Activated T-helper 2 cell treated with anti-CD3 and anti-CD28 coated beads, Interferon-gamma antibody, Interleukin-2, Interleukin-4, amounts not matched to agents 10 μg/mL and 5 μg/mL and 100 μg/mL, durations not matched to agents 14 hours and 24 hours and 36 hours (primary cell): ENCODE measurements at places on chromosomes 2 and 18. TPM values are rescaled to one million over a fixed set of nuclear protein-coding genes. Genes with fewer than 3 reads are reported as not detected.
A peak's percentile ranks its signal among the peaks of the same experiment; 100 is the strongest.

ZNF804A gene
- not detected in 2 replicates for total RNA-seq

SF3B6 gene
- total RNA-seq = 137 and 143 TPM in 2 replicates

C2orf81 gene
- total RNA-seq = 1.6 and 1.9 TPM in 2 replicates

IL36G gene
- not detected in 2 replicates for total RNA-seq

PDCD1 gene
- total RNA-seq = 42.0 and 44.7 TPM in 2 replicates

PMAIP1 gene
- total RNA-seq = 41.8 and 42.0 TPM in 2 replicates

SNRNP27 gene
- 60.4 and 62.6 TPM in 2 replicates for total RNA-seq

NEU4 gene
- total RNA-seq = 3.2 and 3.9 TPM in 2 replicates

ZNF638 gene
- total RNA-seq = 96.5 and 97.6 TPM in 2 replicates

ESPNL gene
- total RNA-seq = 0.07 and 0.14 TPM in 2 replicates

TWIST2 gene
- total RNA-seq = not detected in 2 replicates

ITGB6 gene
- total RNA-seq = not detected in 2 replicates

SAG gene
- total RNA-seq = 0.05 TPM in 1 of 2 replicates, not detected in the other

SH2D6 gene
- 0.48 and 1.3 TPM in 2 replicates for total RNA-seq

MYO5B gene
- total RNA-seq = not detected in 2 replicates

PTPN18 gene
- 72.6 and 72.9 TPM in 2 replicates for total RNA-seq

NT5C1B gene
- total RNA-seq = not detected in 2 replicates

GRCh38 chr2:224984637-224985036 lies 57.6 kb downstream of the DOCK10 start:
- DNase-seq = no peak

DNA sequence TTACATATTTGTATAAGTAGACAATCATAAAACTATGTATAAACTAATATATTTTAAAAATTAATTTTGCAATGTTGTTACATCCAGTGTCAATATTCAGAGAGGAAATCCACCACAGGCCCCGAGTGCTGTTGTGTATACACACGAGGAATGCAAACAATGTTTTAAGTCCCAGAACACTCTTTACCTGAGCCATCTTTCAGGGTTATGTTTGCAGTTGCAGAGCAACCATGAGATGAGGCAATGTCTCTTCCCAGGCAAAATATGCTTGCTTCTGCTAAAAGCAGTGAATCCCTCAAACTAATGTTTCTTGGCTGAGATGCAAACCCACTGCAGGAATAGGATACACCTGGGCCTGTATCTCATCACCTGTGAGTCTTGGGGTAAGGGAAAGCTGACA lies 91.3 kb downstream of the ASXL2 start:
- no peak for DNase-seq

- peak; percentile 80 for DNase-seq
Measured at GRCh38 chr2:230219419-230220331, at the start of gene SP110. SP110 (minus strand) TSS chr2:230219984; CDS start chr2:230216927, 3,057 bp downstream.

DNA sequence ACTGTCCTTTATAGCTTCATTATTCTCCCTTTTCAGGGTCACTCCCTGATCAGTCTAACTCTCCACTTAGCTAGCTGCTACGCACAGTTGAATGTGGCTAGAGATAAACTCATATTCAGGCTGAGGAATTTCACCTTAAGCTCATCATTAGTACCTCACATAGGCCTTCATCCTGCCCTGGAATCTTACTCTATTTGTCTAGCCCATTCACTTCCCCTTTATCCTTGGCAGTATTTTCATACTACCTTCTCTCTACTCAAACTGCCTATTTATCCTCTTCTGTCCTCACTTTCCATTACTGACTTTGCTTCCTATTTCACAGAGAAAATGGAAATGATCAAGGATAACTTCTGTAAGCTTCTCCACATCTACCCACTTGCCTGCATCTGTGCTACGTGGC lies 10.6 kb upstream of the DSC2 start:
- DNase-seq = no peak

DNA sequence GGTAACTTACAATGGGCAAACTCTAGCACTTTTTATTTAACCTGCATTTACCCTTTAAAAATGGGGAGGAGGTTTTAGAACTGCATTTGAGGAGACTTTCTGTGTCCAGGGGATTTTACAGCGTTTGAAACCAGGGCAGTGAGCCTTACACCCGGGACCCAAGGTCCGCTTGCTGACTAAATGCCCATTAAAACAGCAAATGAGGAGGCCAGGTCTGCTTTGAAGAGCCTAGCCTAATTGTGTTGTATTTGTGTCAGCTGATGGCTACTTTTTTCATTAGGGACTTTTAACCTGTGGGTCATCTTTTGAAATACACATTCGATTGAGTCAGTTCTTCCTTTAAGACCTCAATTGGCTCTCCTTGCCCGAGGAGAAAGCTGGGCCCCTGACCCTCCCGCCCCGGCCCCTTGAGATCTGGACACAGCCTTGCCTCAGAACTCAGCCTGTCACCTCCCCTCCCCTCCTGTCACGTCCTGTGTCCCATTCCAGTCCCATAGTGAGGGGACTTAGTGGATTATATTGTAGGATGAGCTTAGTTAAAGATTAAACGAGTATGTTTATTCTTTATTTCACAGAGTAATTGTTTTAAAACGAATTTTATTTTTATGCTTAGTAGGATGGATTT lies 69.0 kb downstream of the KLHL29 start:
- no peak for DNase-seq

DNA sequence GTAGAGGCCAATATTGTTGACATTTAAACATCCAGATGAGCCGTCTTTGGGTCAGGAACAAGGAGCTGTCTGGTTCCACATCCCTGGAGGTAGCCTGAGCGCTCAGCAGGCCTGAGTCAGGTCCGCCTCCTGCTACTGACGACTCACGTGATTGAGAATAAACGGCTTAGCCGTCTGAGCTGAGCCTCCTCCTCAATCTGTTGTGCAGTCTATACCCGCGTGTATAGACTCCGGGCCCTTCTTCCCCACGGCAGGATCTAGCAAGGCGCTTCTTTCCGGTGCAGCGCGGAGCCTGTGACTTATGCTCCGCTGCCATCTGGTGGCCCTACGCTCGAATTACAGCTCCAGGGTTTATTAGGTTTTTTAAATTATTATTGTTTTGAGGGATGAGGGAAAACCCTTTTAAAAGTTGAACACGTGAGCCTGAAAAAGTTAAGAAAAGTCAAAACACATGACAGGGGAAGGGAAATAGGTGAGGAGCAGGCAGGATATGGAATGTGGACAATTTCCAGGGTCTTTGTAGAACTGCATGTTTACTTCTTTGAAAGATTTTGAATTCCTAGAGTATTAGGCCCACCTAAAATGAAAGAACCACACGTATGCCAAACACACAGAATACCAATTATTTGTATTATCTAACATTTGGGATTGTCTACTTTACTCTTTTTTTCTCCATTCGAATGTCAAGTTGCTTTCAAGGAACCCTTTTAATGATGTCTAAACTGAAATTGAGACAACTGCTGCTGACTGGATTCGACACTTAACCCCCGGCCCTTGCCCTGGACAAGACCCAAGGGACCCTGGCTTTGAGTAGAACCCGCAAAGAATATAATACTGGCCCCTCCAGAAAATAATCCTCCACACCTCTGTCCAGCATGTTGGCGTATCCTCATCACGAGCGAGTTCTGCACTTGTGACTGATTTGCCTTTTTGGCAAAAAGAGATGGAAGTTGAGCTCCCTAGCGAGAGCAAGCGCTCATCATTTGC lies 112.4 kb upstream of the ZNF236 start:
- DNase-seq = peak; percentile 58

DNA sequence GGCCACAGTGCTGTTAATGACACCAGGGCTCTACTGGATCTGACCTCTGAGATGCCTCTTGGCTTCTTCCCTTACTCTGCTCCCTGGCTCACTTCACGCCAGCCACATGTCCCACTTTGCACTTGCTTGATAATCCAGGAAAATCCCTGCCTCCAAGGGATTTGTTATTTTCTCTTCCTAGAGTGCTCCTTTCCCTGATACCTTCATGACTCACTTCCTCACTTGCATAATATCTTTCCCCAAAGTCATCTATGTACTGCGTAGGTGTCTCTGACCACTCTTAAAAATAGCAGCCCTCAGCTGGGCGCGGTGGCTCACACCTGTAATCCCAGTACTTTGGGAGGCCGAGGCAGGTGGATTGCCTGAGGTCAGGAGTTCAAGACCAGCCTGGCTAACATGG lies 572.3 kb downstream of the PLCL1 start:
- DNase-seq = no peak

- DNase-seq = no peak
Measured at GRCh38 chr18:68740966-68741365, 26.1 kb upstream of the TMX3 start.

GRCh38 chr18:61129001-61129400 lies 204.2 kb upstream of the CDH20 start:
- no peak for DNase-seq

- no peak for DNase-seq
Measured at GRCh38 chr2:130728549-130729316, at the start of gene GPR148. GPR148 (plus strand) TSS chr2:130729070; CDS start chr2:130729152, 82 bp downstream.

DNA sequence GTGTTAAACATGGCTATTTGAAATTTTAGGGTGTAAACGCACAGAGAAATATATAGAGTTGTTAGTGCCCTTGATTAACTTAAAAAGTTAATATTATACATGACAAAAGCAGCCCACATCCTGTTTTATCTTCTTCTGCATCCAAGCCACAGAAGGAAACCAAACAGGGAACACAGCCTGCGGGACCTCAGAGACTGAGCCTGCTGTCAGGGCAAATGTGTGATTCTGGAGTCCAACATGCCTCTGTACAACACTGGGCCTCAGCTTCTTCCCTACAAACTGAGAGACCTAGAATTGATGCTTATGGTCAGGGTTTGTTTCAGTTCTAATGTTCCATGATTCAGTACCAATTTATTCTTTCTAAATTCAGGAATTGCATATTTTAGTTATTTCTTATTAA lies 404.7 kb downstream of the FBXO15 start:
- no peak for DNase-seq

DNA sequence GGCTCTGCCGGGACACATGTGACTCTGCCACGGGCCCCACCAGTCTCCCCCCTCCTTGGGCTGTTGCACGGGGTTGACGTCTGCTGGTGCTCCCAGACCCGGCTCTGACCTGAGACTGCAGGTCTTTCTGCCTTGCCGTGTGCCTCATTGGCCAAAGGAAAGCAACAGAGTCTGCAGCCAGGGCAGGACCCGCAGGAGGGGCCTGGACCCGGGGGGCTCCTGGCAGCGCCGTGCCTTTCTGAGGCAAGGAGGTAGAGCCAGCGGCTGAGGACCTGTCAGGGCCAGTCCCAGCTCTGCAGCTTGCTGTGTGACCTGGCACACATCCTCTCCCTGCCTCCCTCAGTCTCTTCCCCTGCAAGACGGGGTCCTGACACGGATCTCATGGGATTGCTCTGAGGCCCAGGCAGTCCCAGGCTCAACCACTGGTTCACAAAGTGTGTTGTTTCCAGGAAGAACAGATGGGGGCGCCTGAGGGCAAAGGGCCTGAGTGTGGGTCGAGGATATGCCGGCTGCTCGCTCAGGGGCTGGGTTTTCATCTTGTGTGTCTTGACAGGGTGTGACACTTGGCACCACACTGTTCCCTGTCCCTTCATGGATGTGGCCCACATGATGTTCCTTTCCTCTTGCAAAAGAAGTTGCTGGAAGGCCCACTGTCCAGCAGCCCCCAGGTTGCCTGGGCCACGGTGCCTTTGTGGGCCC lies 9.0 kb downstream of the CAPN10 start:
- peak; percentile 43 for DNase-seq

DNA sequence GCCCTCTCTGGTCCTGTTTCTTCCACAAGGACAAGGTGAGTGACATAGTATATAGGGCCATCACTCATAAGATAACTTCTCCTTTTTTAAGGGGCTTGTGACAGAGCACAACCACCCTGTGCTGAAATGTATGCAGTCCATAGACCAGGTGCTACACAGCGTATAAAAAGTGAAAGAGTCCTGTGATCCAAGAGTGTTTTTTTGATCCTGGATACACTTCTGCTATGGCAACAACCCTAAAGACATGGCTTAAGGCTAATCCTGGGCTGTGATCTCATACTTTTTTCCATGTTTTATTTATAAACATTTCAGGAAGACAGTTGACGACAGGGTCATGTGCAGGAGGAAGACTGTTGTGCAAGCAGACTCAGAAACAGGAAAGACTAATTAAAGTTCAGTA lies 400.5 kb upstream of the TCF4 start:
- no peak for DNase-seq

DNA sequence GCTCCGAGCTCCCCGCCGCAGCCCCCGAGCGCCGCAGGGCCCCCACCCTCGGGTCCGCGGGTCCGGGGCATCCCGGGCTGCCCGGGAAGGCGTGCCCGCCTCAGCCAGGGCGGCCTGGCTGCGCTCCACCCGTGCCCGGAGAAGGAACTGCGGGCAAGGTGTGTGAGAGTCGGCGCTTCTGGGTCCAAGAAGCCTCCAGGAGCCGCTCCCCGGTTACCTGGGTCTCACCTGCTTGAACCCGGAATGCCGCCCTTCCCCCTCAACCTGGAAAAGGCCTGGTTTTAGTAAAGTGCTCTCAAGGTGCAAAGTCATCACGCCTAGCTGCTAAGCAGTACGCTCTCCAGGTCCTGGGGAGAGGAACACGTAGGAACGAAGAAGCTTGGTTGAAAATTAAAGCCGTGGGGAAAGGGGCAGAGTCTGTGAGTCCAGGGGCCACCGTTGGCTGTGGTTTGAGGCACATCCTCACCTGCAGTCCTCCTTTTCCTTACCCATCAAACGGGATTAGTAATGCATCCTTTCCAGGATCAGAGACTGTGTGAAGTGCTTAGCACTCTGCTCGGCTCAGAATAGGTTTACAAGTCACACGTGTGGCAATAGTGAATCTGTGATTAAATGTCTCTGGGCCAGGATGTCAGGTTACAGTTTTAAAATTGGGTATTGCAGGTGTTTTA lies 1.2 kb downstream of the ASAP2 start:
- no peak for DNase-seq

- DNase-seq = no peak
Measured at GRCh38 chr2:119608553-119608952, 64.3 kb downstream of the CFAP221 start.

GRCh38 chr2:155905657-155906056 lies 426.9 kb downstream of the NR4A2 start:
- no peak for DNase-seq

GRCh38 chr2:231900486-231900942 lies 25.7 kb downstream of the NPPC start:
- peak; percentile 33 for DNase-seq

GRCh38 chr2:43032213-43033015 lies 194.0 kb downstream of the ZFP36L2 start:
- no peak for DNase-seq

DNA sequence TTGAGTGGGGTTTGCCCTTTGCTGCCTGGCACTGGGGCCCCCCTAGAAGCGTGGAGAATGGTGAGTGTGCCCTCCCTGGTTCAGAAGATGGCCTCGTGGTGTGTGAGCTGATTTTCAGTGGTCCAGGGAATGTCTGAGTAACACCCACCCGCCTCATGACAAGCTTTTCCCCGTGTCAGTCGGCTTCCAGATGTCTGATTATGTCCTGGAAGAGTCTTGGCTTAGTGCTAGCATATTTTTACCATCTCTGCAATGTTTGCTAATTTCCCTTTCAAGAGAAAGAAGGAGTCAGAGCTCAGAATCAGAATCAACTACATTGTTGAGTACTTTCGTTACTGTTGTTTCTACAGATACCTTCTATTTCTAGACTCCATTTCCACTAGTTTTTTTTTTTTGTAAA lies 214.7 kb downstream of the SEPTIN10 start:
- no peak for DNase-seq

DNA sequence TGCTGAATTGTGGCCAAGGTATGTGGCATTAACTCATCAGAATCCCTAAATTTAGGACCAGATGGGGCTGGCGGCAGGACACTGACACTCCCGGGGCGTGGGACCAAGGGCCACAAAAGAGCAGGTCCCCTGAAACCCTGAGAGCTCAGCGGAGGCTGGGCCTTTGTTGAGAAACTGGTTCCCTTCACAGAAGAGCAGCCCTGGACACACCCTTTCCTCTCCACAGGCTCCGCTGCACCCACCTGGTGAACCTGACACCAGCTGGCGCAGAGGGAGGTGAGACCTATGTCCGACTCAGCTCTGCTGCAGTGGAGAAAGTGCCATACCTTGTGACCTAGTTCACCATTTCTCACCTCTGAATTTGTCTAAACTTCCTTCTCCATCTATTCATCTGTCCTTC lies 119.5 kb downstream of the RTP5 start:
- no peak for DNase-seq
